ENCODE measurements at places on chromosomes 7 and 10. TPM values are rescaled to one million over a fixed set of nuclear protein-coding genes. Genes with fewer than 3 reads are reported as not detected.

DNA sequence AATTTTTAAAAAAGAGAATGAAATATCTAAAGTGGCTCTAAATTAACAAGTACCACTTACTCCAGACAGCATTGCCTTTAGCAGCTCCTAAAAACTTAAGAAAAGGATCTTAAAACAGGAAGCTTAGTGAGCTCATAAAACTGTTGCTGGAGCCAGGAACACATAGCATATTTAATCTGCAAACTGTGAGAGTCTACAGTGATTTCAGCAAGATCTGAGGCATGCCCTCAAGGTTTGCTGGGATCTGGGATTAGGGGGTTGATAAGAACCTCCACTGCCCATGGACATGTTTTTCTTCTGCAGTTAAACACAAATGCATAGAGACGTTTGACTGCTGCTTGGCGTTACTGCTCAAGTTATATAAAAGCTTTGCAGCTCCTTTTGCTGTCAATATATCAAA lies 3.8 kb downstream of the GLI3 start:
- DNase-seq, result no peak

DNA sequence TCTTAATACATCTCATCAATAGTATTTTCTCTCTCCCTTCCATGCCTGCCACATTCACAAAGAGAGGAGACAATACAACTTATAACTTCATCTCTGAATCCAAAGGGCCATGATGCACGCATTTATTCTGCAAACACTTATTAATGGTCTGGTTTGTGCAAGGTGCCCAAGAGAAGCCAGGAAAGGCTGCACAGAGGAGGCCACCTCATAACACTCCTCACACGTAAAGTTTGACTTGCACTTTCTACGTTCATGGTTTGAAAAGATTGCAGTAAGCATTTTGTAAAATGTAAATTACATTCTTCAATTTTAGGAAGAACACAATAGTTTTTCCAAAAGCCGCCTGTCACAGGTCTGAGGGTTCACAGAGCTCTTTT lies 1.2 kb upstream of the PALS2 start:
- DNase-seq, result no peak

- no peak for DNase-seq
Measured at GRCh38 chr7:76337147-76337546, 21.6 kb downstream of the YWHAG start.

- DNase-seq, result no peak
Measured at GRCh38 chr10:55400075-55400849, 599.2 kb upstream of the PCDH15 start.

GRCh38 chr7:28853834-28854749 lies 104.0 kb downstream of the TRIL start:
- DNase-seq, result peak; percentile 69

DNA sequence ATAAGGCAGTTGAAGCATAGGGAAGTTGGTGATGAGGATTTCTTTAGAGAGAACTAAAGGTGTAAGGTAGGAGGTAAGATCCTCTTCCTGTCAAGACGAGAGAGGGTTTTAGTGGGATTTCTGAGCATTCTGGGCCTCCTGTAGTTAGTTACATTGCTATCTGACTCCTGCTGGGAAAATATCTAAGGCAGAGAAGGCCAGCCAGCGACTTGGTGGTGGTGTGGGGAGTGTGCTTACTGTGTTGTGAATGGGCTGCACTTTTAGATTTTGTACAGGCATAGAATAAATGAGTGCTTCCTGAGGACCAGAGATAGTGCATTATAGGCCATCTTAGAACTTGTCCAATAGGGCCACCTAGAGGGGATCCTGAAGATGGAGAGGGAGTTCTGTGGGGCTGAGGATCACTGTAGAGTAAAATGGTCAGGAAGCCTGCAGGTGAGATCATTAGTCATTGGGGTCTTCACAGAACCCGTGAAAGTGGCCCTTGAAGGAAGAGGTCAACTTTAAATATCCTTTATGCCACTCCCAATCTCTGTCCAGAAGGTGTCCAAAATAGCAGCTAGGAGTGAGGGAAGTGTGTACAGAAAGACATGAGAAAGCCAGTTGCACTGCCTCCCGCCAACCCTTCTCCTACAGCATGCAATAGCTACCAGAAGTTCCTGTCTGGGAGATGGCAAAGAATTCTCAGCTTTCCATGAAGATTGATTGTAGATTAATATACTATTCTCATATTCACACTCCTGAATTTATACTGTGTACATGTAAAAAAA lies 266.6 kb downstream of the POLR1F start:
- DNase-seq, result no peak

Gene ZNF727
- polyA plus RNA-seq, result 0.34 TPM

Gene AKR1D1
- not detected for polyA plus RNA-seq

Gene GRIFIN
- polyA plus RNA-seq, result not detected

Measured in left renal pelvis (tissue), 4 donors.